ENCODE measurements at places on chromosomes 11 and 22.

DNA sequence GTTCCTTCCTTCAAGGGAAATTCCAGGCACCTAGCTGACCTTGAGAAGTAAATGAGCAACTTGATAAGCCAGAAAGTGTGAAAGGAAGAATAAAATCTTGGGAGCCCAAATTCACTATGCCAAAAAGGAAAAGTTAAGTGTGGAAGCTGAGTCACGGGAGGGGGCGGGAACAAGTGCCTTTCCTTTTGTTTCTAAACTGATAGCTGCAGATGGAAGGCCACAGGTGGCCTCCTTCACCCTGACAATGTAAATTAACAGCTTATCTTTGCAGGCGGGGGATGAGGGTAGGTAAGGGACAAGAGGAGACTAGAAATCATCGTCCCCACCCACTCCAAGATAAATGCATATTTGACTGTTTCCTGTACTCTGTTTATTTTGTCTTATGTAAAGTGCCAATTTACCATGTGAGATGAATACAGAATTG is 36.4 kb upstream of the TREH start:
- no peak for DNase-seq

- no peak for DNase-seq
These were observed 21.2 kb upstream of the RPS13 start for GRCh38 chr11:17098658-17099057.

GRCh38 chr11:63240791-63241379 is 2.5 kb downstream of the SLC22A25 start:
- DNase-seq = no peak

GRCh38 chr11:34408580-34409172 is 30.1 kb upstream of the CAT start:
- DNase-seq = no peak

- DNase-seq = no peak
These were observed 34.7 kb downstream of the PISD start for GRCh38 chr22:31627223-31627731.

- no peak for DNase-seq
These were observed 537.6 kb downstream of the TBC1D22A start for GRCh38 chr22:47299863-47300697.

DNA sequence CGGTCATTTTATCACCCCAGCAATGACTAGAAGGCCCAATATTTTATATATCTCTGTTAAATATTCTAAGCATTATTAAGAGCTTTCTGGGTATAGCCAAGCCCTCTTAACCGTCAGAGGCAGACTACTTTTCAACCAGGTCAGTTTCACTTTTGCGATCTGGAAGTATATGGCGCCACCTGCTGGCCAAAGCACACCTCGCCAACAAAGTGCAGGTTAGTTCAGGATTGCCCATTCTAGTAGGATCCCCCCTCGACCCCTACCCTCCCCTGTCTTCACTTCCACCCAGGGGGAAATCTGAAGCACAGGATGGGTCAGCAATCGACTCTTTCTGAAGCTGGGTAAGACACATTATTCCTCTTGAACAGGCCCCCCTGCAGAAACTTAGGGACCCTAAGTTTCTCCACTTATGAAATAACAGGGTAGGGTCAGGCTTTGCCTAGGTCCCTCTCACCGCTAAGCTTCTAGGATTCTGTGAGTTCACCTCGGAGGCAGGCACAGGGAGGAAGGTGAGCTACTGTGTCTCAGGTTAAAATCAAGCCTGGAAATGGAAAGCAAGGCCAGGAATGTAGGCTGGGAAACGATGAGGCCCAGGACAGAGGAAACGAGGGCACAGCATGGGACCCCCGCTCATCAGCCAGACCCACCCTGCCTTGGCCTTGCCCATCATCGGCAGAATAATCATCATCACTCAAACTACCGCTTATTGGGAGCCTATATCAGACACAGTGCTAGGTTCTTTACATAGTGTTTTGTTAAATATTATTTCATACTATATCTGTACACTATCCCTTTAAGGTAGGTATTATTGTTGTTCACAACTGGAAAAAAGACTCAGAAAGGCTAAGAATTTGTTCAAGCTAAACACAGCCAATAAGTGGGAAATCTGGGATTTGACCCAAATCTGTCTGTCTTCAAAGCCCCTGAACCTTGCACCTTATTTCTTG is 35.6 kb downstream of the KCNJ1 start:
- DNase-seq = peak; percentile 80

GRCh38 chr11:134391656-134392055 is 20.4 kb downstream of the B3GAT1 start:
- DNase-seq = no peak

- no peak for DNase-seq
These were observed 105.3 kb upstream of the HSD17B12 start for GRCh38 chr11:43574949-43575912.

- no peak for DNase-seq
These were observed 23.0 kb downstream of the LMO2 start for GRCh38 chr11:33868647-33869461.

GRCh38 chr11:64044730-64045393 is 9.1 kb downstream of the FLRT1 start:
- no peak for DNase-seq
